Right cardiac atrium (tissue), 5 donors: ENCODE measurements at places on chromosomes 2 and 18. TPM values are rescaled to one million over a fixed set of nuclear protein-coding genes. Genes with fewer than 3 reads are reported as not detected.

DNA sequence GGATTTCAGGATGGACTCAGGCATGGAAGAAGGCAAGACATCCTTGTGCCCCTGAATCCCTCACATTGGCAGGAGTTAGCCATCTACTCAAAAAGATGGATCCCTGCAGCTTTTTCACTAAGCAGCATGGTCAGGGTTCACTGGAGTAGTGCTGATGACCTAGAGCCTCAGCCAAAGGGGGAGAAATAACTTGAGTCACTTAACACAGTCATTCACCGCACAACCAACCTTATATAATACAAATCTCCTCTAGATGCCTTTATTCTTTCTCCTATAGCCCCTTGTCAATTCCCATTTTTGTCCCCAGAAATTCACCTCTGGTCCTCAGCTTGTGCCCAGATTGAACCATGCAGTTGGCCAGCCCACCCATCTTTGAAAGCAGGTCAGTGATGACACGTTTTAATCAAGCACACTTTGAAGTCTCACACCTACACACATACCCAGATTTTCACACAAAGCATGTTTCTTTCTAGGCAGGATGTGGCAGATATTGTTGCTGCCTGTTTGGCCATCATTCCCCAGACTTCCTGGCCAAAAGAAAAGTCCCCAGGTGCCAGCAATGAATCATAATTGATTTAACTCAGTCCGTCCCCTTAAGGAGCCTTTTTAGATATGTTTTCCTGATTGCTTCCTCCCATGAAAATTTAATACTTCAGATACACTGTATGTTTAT lies 84.2 kb downstream of the LBH start:
- no peak for DNase-seq

DNA sequence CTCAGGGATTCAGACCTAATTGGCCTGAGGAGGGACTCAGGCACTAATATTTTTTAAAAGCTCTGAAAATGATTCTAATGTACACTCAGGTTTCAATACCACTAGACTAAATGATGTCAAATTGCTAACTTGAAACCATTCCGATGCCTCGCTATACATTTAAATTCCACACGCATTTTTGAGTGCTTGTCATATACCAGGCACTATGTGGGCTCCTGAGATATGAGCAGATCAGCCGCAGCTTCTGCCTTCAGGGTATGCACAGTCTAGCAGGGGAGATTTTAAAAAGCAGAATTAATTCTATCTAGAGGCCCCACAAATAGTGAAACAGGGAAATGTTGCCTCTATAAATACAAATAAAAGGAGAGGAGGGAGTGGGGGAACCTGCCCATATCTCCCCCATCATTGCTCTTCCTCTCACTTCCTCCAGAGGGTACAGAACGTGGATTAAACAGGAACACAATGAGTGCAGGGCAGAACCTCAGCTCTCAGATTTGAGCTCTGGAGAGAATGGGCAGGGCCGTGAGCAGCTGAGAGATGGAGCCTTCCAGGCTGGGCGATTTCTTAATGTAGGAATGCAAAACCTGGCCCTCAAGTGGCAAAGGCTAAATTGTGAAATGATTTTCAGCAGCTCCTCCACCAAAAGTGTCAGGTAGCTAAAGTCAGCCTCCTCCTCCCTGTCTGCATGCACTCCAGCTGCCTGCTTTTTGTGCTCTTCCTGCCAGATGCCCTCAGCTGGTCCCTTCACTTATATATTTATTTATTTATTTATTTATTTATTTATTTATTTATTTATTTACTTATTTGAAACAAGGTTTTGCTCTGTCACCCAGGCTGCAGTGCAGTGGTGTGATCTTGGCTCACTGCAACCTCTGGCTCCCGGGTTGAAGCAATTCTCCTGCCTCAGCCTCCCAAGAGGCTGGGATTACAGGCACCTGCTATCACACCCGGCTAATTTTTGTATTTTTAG lies 24.6 kb upstream of the LBH start:
- DNase-seq: no peak

DNA sequence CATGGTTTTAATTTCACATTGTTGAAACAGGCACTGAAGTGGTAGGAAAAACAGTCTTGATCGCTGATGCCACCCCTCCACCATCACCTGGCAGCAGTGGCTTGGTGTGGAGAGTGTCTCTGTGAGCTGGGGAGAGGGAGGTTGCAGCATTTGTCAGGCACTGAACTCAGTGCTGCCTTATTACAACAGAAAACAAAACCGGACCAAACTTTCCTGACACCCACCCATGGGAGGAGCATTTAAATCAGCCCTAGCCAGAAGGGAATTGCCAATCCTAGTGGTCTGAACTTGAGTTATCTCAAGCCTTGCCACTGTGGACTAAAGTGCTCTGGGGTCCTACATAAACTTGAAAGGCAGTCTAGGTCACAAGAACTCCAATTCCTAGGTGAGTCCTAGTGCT lies 103.0 kb upstream of the LGALSL start:
- no peak for DNase-seq

GRCh38 chr2:23745726-23746105 lies 181.2 kb downstream of the ATAD2B start:
- DNase-seq: no peak

DNA sequence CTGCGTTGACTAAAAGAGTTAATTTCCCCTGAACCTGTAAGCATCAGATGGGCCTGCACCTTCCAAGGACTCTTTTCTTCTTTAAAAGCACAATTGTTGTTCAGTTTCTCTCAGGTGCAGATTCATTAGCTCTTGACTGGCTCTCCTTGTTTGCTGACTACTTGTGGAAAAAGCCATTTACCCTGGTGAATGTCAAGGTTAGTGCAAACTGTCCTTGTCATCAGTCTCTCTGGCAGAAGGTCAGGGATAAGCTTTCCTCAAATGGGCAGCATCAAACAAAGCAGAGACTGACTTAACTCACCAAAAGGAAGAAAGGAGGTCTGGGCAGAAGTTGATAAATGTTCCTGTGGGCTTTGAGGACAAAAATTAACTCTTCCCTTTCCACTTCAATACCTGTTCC lies 922.7 kb downstream of the BCL11A start:
- DNase-seq: no peak

- no peak for DNase-seq
These were observed 309.0 kb downstream of the CMPK2 start for GRCh38 chr2:6556755-6557154.

DNA sequence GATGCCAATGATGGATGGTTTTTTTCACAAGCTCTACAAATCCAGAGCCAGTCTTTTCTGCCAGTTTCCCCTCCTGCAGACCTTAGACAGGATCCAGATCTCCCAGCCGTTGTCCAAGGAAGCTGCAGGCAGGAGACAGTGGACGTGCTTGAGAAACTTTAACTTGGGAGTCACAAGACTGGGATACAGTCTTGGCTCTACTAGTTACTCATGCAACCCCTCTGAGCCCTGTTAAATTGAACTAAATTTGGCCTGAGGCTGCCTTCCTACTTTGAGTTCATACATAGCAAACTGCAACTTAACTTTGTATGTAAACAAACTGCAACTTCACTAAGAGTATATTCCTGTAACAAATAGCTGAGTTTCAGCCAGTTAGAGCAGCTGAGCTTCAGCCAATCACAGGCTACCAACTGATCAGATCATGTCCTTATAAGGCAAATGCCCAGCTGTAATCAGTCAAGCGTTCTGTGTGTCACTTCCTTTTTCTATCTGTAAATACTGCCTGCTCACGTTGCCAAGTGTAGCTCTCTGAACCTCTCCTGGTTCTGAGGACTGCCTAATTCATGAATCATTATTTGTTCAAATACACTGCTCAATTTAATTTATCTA lies 140.9 kb downstream of the CAPN13 start:
- no peak for DNase-seq

GRCh38 chr2:241120440-241120839 lies 18.4 kb upstream of the MTERF4 start:
- DNase-seq: no peak

- DNase-seq: no peak
These were observed 50.6 kb upstream of the ODC1 start for GRCh38 chr2:10498525-10499274.

DNA sequence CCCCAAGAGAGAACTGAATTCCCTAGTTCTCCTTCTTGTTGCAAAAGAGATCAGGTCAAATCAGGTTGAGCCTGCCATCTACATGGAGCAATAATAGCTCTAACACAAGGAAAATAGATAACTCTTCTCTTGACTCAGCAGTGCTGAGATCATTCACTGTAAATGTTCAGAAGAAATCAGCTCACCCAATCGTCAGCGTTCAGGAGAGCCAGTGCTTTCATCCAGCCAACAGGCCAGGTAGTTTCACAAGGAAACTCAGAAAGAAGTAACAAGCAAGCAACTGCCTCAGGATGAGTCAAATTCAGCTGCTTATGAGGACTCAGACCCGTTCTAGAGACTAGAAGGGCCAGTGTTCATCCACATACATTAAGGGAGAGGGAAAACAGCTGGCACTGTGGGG lies 5.9 kb downstream of the LMAN2L start:
- DNase-seq: no peak

DNA sequence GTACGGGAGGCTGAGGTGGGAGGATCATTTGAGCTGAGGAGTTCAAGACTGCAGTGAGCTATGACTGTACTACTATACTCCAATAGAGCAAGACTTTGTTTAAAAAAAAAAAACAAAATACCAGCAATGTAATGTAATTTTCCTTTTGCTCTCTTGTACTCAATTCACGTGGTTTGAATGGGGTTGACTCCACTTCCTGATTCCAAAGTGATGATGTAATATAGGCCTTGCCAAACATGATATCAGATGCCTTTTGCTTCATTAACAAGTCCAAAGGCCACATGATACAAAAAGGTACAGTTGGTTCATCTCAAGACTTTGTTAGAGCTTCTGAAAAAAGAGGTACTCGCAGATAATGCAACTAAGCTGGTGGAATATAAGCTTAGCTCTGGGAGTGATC lies 321.8 kb downstream of the ZEB2 start:
- DNase-seq: no peak

ONECUT2 gene
- total RNA-seq: not detected
